Fibroblast of upper back skin (primary cell): ENCODE measurements at places on chromosomes 11 and 22.

- DNase-seq = no peak
Measured at GRCh38 chr11:60292145-60292544, 11.7 kb downstream of the MS4A4A start.

GRCh38 chr11:113960702-113961330, 14.1 kb upstream of the HTR3A start:
- DNase-seq = no peak

- no peak for DNase-seq
Measured at GRCh38 chr11:68584991-68585524, 99.3 kb upstream of the GAL start.

- peak; percentile 59 for DNase-seq
Measured at GRCh38 chr11:124195189-124195734, 12.1 kb downstream of the OR10D3 start.
